ENCODE measurements at places on chromosomes 2 and 18.

- DNase-seq, result peak; percentile 74
Observed at GRCh38 chr2:181850936-181851560, 40.5 kb upstream of the ITPRID2 start.

GRCh38 chr2:98730053-98730706 is 752 bp downstream of the MGAT4A start:
- DNase-seq, result peak; percentile 51

- DNase-seq, result no peak
Observed at GRCh38 chr2:239778042-239778851, 246.9 kb downstream of the NDUFA10 start.

GRCh38 chr2:25671622-25672021 is 1.8 kb downstream of the DTNB start:
- no peak for DNase-seq

DNA sequence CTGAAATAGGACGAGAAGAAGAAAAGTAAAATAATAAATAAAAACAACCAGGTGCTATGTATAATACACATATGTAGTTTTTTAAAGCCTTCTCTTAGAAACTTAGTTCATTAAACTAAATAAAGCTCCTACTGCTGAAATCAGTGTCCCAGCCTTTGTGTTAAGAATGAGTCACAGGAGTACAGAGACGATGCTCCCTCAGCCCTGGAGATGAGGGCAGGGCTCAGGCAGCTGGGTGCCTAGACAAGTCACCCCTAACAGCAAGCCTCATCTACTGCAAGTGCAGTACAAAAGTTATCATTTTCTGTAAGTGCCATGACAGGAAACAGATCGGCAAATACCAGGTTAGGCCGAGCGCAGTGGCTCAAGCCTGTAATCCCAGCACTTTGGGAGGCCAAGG is 18.2 kb downstream of the KIDINS220 start:
- no peak for DNase-seq

DNA sequence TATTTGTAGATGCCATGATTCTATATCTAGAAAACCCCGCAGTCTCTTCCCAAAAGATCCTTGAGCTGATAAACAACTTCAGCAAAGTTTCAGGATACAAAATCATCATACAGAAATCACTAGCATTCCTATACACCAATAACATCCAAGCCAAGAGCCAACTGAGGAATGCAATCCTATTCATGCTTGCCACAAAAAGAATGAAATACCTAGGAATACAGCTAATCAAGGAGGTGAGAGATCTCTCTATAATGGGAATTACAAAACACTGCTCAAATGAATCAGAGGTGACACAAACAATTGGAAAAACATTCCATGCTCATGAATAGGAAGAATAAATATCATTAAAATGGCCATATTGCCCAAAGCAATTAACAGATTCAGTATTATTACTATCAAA is 551.4 kb upstream of the SLC39A10 start:
- no peak for DNase-seq

DNA sequence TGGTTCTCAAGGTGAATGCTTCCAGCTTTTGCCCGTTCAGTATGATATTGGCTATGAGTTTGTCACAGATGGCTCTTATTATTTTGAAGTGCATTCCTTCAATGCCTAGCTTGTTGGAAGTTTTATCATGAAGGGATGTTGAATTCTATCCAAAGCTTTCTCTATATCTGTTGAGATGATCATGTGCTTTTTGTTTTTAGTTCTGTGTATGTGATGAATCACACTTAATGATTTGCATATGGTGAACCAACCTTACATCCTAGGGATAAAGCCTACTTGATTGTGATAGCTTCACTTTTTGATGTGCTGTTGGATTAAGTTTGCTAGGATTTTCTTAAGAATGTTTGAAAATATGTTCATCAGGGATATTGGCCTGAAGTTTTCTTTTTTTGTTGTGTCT is 112.1 kb downstream of the MBD2 start:
- no peak for DNase-seq

DNA sequence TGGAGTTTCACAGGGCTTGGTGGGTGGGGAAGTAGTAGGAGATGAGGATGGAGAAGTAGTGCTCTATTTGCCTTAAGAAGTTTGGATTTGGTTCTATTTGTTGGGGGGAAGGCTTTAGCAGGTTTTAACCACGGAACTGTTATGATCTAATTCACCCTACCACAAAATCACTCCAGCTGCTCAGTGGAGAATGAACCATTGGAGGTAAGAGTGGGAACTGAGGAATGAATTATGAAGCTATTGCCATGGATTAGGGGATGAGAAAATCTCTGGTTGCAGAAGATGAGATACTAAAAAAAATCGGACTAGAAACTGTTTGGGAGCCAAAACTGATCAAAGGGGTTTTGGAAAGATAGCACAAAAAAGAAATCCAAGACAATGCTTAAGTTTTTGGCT is 488.9 kb downstream of the DLGAP1 start:
- no peak for DNase-seq

GRCh38 chr18:58225101-58225500 is 181.1 kb downstream of the NEDD4L start:
- DNase-seq, result peak; percentile 85

DNA sequence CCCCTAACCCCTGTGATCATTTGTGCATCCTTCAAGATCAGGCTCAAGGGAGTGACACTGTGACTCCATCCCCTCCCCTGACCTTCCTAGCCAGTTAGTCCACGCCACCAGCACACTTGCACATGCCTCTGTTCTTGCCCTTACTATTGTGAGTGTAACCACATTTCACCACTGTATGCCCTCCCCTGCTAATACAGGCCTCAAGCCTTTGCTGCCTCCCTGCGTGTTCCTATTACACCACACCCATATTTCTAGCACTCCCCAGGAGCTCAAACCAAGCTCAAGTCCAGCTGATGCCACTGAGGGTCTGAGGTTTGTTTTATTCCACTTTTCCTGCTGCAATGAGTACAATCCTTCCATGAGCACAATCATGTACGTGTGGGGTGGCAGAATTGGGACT is 288.9 kb upstream of the FBXO11 start:
- DNase-seq, result no peak

GRCh38 chr18:48339692-48340091 is 69.5 kb downstream of the ZBTB7C start:
- no peak for DNase-seq

- peak; percentile 94 for DNase-seq
Observed at GRCh38 chr2:42835577-42836371, 43.4 kb upstream of the HAAO start.

DNA sequence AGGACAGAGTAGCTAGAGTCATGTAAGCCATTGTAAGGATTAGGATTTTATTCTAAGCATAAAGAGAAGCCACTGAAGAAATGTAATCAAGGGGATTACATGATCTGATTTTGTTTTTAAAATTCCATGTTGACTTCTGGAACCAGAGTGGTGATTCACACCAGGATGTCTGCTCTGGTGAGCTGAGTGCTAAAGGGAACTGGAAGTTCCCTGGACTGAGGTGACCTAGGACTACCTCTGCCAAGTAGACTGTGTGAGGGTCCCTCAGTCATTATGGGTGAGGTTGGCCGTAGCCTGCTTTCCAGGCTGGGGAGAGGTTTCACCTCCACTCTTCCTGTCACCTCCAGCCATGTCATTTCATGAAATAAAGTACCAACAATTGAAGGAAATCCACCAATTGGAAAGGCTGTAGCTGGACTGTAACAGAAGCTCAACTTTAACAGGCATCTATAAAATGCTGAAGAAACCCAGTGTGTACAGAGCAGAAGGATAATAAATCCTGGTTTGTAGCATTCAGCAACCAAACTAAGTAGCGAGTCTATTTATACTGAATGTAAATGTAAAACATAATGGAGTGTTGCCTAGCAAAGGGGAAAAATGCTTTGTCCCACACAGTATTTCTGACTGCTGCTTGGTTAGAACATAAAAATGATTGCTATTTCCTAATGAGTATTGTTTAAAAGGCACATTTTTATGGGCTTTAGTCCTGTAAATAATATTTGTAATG is 507.4 kb upstream of the PKDCC start:
- no peak for DNase-seq

- no peak for DNase-seq
Observed at GRCh38 chr2:46943881-46944798, 28.5 kb upstream of the MCFD2 start.

- no peak for DNase-seq
Observed at GRCh38 chr2:119243621-119244020, 20.0 kb downstream of the STEAP3 start.
